ENCODE measurements at places on chromosomes 16 and 17. TPM values are rescaled to one million over a fixed set of nuclear protein-coding genes. Genes with fewer than 3 reads are reported as not detected.

Gene PIMREG
- total RNA-seq, result 24.3 TPM

Gene SRL
- not detected for total RNA-seq

Gene PRR35
- total RNA-seq, result not detected

DNA sequence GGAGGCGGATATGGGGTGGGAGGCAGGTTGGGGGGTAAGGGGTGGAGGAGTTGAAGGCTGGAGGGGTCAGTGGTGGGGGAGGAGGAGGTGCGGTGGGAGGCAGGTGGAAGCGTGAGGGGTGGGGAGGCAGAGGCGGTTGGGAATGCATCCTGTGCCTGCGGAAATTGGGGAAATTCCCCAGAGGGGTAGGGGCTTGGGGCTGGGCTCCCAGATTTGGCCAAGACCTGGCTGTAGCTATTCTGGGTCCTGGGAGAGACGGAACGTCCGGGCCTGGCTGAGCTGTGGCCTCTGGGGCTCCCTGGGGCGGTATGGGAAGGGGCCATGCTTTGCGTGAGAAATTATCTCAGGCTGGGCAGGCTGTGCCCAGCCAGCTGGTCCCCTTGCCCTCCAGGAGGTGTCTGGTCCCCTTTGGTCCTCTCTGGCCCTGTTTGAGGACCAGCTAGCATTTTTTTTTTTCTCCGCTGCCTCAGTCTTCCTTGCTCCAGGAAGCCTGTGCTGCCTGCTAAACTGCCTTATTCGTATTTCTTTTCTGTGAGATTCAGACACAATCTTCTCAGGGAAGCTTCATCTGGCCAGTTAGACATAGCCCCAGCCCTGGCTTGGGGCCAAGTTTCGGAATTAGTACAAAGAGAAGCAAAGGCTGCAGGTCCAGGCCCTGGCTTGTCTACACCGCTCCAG lies 7.3 kb upstream of the TRPV2 start:
- DNase-seq, result peak; percentile 60
- H3K4me1 ChIP-seq, result no peaks in the 10 kb centered on the region
- peaks cover 6% of the 10 kb centered on the region for H3K36me3 ChIP-seq
- no peaks in the 10 kb centered on the region for H3K27me3 ChIP-seq

GRCh38 chr17:79836972-79837887 lies 2.0 kb downstream of the CBX4 start:
- peaks cover 29% of the 10 kb centered on the region for H3K27me3 ChIP-seq
- H3K4me1 ChIP-seq, result peaks cover 27% of the 10 kb centered on the region
- H3K27ac ChIP-seq, result peak overlapping the region; percentile 69
- H3K4me3 ChIP-seq, result peak overlapping the region; percentile 85
- DNase-seq, result peak; percentile 89

- H3K27ac ChIP-seq, result no peak overlapping the region
- peaks cover 71% of the 10 kb centered on the region for H3K27me3 ChIP-seq
- DNase-seq, result no peak
- H3K4me1 ChIP-seq, result peaks cover 9% of the 10 kb centered on the region
- H3K36me3 ChIP-seq, result no peaks in the 10 kb centered on the region
- H3K4me3 ChIP-seq, result no peak overlapping the region
These were observed 81.2 kb downstream of the C16orf95 start for GRCh38 chr16:87235810-87236515.

GRCh38 chr17:17300624-17301568 lies 2.3 kb upstream of the NT5M start:
- H3K4me3 ChIP-seq, result peak overlapping the region; percentile 53
- H3K36me3 ChIP-seq, result peaks cover 7% of the 10 kb centered on the region
- H3K4me1 ChIP-seq, result no peaks in the 10 kb centered on the region
- H3K27me3 ChIP-seq, result no peaks in the 10 kb centered on the region
- DNase-seq, result peak; percentile 50

DNA sequence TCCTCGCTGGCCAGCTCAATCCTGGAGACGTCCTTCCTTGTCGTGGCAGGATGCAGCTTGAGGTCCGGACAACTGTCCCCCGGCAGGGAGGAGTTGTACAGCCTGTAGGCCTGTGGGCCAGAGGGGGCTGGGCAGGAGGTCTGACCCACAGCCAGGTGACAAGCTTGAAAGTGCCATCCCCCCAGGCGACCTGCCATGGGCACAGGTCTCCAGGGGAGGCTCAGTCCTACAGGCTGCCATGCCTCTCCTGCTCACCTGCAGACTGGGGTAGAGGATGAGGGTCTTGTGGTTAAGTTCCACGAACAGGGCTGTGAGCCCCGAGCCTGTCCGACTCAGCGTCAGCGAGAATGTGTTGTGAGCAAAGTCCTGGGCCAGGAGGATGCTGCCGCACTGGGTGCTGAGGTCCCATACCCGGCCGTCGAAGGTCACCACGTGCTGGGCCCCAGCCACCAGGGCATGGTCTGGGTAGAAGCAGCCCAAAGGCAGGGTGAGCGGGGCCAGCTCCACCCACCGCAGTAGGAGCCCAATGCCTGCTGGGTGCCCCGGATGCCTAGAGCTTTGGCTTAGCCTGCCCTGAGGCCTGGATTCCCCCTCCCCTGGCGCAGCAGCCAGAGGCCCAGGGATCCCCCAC lies 39.8 kb downstream of the RMI2 start:
- peaks cover 10% of the 10 kb centered on the region for H3K27me3 ChIP-seq
- H3K27ac ChIP-seq, result no peak overlapping the region
- no peaks in the 10 kb centered on the region for H3K36me3 ChIP-seq
- DNase-seq, result no peak
- H3K4me1 ChIP-seq, result no peaks in the 10 kb centered on the region

DNA sequence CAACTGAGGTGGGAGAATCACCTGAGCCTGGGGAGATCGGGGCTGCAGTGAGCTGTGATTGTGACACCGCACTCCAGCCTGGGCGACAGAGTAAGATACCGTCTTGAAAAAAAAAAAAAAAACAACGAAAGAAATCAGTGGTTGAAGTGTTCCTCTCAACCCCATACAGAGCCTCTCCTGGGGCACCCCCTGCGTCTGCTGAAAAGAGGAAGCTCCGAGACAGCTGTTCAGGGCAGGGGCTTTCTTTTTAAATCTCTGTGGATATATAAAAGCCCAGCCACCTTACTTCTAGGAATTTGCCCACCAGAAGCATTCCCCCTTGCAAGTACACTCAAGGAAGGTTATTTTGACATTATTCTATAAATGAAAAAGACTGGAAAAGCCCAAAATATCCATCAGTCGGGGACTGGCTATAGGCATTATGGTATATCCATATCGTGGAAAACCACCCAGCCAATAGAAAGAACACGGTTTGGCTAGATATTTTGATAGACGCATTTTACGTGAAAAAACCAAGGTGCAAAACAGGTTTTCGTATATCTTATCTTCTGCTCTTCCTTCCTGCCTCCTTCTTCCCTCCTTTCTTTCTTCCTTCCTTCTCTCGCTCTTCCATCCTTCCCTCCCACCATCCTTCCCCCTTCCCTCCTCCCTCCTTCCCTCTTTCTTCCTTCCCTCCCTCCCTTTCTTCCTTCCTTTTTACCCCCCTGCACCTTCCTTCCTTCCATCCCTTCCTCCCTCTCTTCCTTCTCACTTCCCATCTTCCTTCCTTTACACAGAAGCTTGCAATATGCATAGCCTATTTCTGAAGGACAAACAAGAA lies 9.2 kb upstream of the CCL22 start:
- H3K36me3 ChIP-seq, result no peaks in the 10 kb centered on the region
- H3K4me3 ChIP-seq, result no peak overlapping the region
- H3K27ac ChIP-seq, result no peak overlapping the region

DNA sequence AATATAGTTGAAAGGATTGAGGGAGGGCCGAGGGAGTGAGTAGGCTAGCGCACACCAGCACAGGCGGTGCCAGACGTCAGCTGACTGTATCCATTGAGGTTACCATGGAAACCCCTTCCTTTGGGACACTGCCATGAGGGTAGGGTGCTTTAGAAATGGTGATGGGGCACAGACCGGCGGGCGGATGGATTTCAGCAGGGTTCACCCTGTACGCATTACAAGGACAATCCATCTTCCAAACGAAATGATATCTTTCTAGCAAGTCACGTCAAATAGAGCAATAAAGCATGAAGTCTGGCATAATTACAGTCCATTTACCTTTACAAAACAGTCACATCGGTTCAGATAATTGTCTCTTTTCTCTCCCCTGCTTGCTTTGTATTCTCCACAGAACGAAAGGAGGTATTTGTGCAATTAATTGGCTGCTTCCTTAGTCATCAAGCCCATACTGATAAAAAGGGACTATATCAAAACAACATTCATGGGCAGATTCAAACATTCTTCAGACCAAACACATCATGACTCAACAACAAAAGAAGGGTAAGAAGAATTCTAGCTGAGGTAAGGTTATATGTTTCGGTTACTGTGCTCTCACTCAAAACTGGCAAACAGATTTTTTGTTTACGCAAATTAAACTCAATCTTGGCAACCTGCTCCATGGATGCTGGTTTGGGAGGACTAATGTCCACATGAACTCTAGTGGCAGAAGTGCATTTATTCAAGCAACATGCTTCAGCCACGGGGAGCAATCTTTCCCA lies 140.6 kb downstream of the CDK5R1 start:
- H3K27ac ChIP-seq, result no peak overlapping the region
- DNase-seq, result no peak
- H3K4me1 ChIP-seq, result no peaks in the 10 kb centered on the region
- no peaks in the 10 kb centered on the region for H3K36me3 ChIP-seq

DNA sequence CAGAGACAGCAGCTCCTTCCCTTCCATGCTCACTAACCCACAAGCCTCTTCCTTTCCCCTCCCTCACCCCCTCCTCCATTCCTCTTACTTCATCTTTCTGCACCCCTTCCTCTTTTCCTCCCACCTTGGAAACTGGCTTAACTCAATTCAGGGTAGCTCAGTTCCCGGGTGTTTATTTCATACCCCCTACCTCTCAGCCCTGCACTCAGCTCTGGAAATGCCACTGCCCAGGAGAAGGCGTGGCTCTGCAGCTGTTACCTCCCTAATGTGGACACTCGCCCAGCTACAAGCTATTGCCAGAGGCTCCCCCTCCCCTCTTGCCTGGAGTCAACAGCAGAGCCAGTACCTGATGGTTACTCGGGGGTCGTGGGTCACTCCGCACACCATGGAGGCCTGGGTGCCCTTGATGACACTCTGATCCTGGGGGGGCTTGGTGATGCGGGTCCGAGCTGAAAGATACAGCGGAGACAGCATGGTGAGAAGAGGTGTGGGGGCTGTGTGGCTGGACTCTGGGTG lies 118.4 kb upstream of the CDC42EP4 start:
- no peak overlapping the region for H3K27ac ChIP-seq
- H3K36me3 ChIP-seq, result no peaks in the 10 kb centered on the region
- no peaks in the 10 kb centered on the region for H3K4me1 ChIP-seq
- no peak for DNase-seq

DNA sequence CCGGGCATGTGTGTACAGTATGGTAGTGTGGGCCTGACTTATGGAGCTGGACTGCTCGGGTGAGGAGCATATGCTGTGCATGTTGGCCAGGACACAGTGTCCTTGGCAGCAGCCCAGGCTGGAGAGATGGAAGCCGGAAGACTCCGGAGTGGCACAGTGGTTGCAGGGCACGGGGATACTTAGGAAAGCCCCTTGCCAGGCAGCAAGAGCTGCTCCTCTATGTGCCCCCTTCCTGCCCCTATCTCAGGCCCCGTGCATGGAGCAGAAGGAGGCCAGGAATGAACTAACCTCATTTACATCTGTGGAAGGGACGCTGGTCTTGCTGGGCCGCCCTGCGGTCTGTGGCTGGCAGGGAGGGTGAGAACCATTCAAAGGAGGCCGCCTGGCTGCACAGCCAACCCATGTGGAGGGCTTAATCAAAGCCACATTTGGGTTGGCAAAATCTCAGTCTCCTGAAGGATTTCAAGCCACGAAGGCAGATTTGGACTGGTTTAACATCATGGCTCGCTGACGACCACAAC lies 32.2 kb upstream of the RCVRN start:
- no peak overlapping the region for H3K27ac ChIP-seq
- H3K27me3 ChIP-seq, result no peaks in the 10 kb centered on the region
- no peaks in the 10 kb centered on the region for H3K4me1 ChIP-seq
